Psoas muscle (tissue), 8 donors: ENCODE measurements at places on chromosomes 16 and 17.

- DNase-seq, result no peak
These were observed 828.9 kb downstream of the CDH11 start for GRCh38 chr16:64292953-64293352.

DNA sequence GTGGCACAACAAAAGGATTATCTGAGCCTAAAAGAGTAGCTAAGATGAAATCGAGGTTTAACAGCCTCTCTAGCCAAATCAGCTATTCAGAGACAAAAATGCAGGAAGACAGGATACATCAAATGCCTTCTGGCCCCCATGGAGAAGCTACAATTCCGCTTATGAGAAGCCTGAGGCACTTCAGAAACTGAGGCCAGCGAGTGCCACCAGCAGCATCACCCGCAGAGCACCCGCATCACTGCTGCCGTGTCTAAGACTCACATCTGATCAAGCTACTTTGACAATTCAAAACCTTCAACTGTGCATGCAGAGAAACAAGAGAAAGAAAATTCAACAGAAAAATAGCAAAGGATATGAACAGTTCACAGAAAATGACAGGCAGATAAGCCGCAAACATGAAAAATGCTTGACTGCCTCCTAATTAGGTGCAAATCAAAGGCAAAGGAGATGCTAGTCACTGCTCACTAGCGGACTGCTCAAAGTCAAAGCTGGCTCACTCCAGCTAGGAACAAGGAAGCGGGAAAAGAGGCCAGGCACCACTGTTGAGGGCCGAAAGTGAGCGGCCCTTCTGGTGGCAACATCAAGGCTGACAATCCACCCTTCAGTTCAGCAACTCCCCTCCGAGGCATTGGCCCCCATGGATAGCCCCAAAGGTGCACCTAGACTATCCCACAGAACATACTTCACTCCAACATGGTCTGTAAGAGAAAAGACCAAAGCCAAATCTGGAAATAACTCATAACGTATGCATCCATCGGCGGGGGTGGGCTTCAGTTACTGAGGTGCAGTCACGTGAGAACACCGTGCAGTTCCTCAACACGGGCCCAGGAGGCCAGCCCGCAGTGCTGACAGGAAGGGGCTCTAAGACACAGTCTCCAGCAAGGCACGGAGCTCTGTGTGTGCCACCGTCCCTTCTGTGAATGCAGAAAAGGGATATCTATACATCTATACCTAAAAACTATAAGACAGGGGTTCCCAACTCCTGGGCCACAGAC lies 12.0 kb downstream of the MTHFSD start:
- DNase-seq, result no peak

GRCh38 chr17:45771271-45771959 lies 12.7 kb upstream of the CRHR1 start:
- no peak for DNase-seq

- no peak for DNase-seq
These were observed 2.1 kb downstream of the MC1R start for GRCh38 chr16:89920723-89921122.

GRCh38 chr16:66440970-66441369 lies 13.9 kb downstream of the BEAN1 start:
- DNase-seq, result no peak

DNA sequence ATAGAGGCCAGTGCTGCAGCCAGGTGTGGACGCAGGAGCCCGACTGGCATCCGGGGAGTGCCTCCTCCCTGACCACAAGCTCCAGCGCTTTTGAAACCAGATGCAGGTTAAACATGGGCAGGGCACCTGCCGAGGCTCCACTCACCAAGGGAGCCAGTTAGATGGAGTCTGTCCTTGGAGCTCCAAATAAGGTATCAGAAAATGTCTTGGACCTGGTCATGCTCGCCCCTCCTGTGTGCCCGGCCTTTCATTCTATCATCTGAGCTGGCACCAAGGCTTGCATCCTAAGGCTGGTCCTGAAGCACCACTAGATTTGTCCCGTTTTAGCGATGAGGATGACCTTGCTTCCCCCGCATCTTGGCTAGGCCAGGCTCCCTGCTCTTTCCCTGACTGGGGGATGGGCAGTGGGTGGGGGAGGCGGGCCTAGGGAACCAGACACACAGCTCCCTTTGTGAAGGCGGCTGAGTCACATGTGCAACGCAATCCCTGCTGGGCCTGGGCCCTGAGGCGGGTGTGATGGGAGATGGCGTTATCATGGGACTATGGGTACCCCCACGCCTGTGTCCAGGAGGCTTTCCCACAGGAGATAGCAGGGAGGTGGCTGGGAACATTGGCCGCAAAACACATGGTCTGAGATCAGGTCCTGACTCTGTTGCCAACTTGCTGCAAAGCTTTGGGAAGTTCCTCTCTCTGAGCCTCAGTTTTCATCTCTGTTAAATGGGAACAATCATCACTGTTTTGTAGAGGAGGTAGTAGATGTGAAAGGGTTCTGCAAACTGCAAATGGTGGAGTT lies 5.0 kb upstream of the ADGRG1 start:
- peak; percentile 38 for DNase-seq
